NCI-H1694 (cell line): ENCODE measurements at places on chromosomes 5 and 9.
A peak's percentile ranks its signal among the peaks of the same experiment; 100 is the strongest.

- no peak for DNase-seq
These were observed at the start of gene EDIL3 for GRCh38 chr5:84384604-84385575. TSS of gene EDIL3 (minus strand) at chr5:84384880. CDS start at chr5:84384374, 506 bp downstream.

DNA sequence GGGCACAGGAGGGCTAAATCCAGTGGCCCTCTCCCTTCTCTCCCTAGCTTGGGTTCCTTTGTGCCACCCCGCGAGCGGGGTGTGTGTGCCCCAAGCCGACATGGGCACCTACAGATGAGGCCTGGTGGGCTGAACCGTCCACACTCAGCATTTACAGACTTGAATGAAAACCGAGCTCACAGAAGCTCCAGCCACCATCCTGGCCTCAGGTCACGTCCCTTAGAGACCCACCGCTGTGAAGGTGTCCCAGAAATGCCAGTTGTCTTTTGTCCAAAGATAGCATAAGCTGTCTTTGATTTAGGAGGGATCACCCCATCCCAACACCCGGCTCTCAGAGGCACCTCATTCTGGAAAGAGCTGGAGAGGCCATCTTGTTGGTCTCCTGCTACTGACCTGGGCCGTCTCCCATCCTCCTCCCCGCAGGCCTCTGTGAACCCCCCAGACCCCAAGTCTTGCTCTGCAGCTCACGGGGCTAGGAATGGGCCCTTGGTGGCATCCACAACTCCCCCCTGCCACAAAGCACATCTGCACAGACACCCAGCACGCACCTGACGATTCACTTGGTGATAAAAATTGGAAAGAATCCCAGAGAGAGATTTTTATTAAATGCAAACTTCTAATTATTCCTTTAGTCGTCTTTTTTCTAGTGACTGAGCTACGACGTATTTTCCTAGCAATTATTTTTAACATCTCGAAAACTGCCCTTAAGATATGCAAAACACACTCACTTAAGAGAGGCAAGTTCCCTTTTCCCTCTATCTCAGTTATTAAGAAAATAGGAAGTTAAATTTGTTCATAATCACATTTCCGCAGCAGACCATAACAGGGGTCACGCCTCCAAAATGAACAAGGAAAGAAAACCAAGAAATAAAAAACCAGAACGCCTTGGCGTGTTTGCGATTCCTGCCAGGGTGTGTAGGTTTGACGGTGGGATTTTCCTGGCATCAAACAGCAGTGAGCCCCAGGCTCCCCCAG lies 80.5 kb upstream of the LMX1B start:
- no peak for DNase-seq

- no peak for DNase-seq
These were observed 296.7 kb downstream of the CSNK1G3 start for GRCh38 chr5:123808461-123809380.

DNA sequence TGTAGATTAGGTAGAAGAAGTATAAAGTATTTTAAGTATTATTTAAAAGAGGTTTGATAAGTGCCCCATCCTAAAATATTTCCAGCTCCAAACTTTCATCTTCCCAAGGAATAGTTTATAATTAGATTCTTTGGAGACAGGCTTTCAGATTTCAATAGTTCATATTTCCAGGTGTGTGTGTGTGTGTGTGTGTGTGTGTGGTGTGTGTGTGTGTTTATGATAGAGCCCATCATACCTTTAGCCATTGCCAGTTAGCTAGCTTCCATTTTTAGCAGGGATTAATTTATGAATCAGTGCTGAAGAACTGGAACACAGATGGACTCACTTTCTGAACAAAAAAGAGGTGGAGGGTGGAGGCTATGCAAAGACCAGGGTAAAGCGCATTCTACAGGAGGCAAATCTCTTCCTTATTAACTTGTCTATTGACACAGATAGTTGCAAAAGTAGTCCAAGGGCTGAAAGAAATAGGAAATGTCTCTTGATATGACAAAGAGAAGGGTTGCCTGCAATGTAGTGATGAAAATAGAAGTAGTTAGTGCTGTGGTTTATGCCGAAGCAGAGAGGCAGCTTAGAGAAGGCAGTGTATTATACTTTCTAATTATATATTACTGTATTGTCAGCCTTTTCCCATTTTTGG lies 301.1 kb downstream of the MAN2A1 start:
- no peak for DNase-seq

DNA sequence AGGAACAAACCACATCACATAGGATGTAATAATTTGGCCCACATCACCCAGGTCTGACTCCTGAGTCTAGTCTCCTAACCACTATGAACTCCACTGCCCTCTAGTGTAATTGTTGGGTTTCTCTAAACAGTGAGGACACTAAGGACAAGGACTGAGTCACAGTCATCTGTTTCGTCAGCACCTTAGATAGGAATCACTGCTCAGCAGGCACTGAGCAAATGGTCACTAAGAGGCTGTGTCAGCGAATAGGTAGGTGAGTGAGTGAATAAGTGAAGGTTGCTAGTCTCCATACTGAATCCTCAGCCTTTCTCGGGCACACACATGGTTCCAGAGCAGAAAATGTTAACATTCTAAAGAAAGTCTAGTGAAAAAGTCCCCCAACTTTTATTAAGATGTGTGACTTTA lies 278.6 kb downstream of the SPOCK1 start:
- peak; percentile 6 for DNase-seq

DNA sequence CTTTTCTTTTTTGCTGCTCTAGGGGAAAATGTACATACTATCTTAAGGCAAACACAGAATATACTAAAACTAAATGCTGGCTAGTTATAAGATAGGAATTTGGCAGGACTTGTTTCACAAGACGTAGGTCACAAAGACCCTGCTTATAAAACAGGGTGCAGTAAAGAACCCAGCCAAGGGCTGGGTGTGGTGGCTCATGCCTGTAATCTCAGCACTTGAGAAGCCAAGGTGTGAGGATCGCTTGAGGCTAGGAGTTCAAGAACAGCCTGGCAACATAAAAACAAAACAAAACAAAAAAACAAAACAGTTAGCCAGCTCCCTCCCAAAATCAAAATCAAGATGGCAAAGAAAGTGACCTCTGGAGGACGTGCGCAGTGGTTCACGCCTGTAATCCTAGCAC lies 49.5 kb upstream of the DENND4C start:
- DNase-seq = no peak

DNA sequence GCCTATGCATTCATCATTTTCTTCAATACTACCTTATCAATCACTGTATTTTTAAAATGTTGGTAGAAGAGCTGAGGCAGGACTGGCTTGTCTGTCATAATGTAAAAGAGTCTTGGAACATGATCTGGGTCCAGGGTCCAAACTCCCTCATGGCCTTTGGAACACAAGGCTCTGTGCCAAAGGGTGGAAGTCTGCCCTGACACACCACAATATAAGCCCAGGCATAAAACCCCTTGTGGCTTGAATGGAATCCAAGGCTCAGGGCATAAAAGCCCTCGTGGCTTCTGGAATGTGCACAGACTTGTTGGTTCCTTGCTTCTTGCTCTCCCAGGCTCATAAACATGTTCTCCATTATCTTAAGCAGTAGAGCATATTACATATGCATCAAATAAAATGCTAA lies 48.0 kb downstream of the GABRB2 start:
- no peak for DNase-seq

- no peak for DNase-seq
These were observed 516 bp downstream of the MAST4 start for GRCh38 chr5:66596636-66597182.

- DNase-seq = no peak
These were observed 617.6 kb downstream of the EBF1 start for GRCh38 chr5:158482125-158482524.

DNA sequence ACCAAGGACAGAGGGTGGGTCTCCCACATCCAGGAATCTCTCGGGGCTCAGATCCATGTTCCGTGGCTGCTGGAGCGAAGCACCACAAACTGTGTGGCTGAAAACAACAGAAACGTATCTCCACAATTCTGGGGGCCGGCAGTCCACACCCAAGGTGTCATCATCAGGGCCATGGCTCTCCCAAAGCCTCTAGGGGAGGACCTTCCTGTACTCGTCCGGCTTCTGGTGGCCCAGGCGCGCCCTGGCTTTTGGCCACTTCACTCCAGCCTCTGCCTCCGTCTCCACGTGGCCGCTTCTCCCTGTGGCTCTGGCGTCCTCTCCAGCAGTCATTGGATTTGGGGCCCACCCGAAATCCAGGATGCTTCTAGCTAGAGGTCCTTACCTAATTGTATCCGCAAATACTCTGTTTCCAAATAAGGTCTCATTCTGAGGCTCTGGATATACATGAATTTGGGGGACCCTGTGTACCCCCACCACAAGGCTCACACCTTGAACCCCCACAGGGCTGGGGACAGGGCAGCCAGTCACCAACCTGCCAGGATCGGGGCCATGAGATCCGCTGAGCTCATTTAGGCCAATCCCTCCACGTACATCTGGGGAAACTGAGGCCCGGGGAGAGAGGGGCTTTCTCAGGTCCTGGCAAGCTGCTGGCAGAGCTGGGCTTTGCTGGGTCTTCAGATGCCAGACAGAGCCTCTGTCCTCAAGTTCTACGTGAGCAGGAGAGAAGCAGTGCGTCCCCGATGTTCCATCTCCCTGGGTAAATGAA lies 158.2 kb downstream of the OLFM1 start:
- DNase-seq = no peak

GRCh38 chr5:531101-531748 lies 7.0 kb upstream of the SLC9A3 start:
- no peak for DNase-seq

- DNase-seq = peak; percentile 22
These were observed 18.1 kb upstream of the RPL26L1 start for GRCh38 chr5:172941067-172941516.

- no peak for DNase-seq
These were observed 94.1 kb downstream of the PLCXD3 start for GRCh38 chr5:41416336-41416735.

- no peak for DNase-seq
These were observed 336.8 kb upstream of the PUM3 start for GRCh38 chr9:3180696-3181048.

DNA sequence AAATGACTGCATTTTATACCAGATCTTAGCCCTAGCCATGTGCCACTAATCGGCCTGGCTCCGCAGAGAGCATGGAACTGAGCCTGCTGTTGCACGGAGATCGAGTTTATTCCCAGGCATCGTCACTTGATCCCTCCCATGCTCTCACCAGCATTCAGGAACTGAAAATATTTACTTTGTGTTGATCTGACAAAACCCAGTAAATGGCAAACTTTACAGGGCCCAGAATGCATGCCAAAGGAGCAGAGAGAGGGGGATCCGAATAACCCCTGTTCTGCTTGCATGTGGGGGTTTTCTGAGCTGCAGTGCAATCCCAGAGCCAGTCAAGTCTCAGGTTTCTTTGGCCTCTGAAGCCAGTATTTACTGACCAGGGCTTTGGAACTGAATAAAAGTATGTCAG lies 87.3 kb downstream of the GAS1 start:
- no peak for DNase-seq

- DNase-seq = no peak
These were observed 60.0 kb downstream of the OLFM1 start for GRCh38 chr9:135147474-135147805.

- no peak for DNase-seq
These were observed 270.2 kb downstream of the FSTL4 start for GRCh38 chr5:133341915-133342710.

- DNase-seq = no peak
These were observed 67.5 kb downstream of the ZCCHC7 start for GRCh38 chr9:37187713-37188439.

GRCh38 chr9:2560180-2560579 lies 61.4 kb upstream of the VLDLR start:
- no peak for DNase-seq

GRCh38 chr9:93173365-93174051 lies 10.4 kb upstream of the WNK2 start:
- DNase-seq = no peak

GRCh38 chr9:134486143-134486591 lies 155.4 kb upstream of the COL5A1 start:
- DNase-seq = no peak

- DNase-seq = no peak
These were observed 39.9 kb downstream of the MVB12B start for GRCh38 chr9:126366366-126367011.

DNA sequence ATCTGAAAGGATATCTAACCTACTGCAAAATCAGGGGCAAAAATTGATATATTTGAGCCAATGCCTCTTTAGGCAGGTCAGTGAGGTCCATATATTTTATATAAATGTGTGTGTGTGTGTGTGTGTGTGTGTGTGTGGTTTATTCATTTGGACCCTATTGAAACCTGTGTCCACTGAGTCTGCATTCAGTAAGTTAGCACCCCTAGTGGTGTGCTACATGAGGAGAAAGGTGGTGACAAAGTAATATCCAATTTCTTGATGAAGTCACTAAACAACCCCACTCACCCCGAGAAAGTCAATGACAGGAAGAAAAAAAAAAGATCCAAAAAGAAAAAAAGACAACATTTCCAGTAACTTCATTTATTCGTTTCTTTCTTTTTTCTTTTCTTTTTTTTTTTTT lies 4.1 kb downstream of the FBXW11 start:
- DNase-seq = no peak

DNA sequence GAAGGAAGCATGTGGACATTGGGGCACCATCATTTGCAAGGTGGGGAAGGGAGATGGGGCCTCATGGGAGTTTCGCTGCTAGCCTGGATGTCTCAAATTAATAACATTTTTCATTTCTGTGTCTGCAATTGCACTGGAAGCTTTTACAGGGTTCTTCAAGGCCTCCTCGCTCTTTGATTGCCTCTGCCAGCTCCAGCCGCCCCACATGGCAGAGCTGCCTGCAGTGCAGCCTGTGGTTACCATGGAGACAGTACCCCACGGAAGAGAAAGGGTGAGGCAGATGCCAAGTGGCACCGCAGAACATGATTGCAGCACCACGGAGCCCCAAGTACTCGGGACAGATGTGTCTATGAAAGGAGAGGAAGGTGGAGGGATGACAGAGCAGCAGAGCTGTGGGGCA lies 25.4 kb downstream of the CTNND2 start:
- peak; percentile 71 for DNase-seq

DNA sequence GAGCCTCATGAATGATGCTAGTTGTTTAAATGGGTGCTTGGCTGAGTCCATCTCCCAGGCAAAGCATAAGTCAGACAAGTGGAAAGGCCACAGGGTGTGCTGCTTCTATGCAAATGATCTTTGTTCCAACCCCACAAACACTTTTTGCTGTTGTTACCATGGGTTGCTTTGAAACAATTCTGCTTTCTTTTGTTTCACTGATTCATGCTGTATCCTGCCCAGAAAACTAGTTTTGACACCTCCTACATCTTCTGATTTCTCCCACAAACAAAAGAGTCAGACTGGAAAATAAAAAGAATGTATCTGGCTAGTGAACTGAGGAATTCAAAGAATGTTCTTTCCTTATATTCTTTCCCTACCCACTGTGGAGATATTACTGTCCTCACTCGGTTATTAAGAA lies 298.6 kb downstream of the DIRAS2 start:
- DNase-seq = no peak
